Right renal pelvis (tissue), 4 donors: ENCODE measurements at places on chromosomes 13 and 19. TPM values are rescaled to one million over a fixed set of nuclear protein-coding genes. Genes with fewer than 3 reads are reported as not detected.

DNA sequence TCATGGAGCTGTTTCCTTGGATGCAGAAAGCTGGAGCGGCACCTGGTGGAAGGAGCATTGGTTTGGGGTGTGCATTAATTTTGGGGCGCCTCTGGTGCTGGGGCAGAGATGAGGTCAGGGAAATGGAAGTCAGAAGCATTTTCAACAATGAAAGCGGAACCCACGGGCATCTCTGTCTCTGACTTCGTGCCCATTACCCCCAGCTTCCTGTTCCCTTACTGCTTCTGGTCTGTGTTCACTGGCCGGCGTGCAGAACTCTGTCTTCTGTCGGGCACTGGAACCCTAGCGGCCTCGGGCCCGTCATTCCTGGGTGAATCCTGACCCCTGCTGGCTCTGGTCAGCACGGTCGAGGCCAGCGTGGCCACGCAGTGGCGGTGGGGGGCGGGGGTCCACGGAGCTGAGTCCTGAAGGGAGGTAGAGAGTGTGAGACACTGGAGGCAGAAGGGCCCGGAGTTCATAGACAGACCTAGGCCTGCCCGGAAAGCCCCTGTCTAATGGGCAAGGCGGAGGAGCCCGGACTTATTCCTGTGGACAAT, 7.9 kb upstream of the LINGO3 start:
- DNase-seq = no peak

GRCh38 chr19:38203197-38203596, 20.8 kb downstream of the DPF1 start:
- no peak for DNase-seq

- DNase-seq = no peak
These were observed 44.8 kb downstream of the FLT1 start for GRCh38 chr13:28449826-28450773.

WTIP gene
- polyA plus RNA-seq = 36.5 TPM

DNA sequence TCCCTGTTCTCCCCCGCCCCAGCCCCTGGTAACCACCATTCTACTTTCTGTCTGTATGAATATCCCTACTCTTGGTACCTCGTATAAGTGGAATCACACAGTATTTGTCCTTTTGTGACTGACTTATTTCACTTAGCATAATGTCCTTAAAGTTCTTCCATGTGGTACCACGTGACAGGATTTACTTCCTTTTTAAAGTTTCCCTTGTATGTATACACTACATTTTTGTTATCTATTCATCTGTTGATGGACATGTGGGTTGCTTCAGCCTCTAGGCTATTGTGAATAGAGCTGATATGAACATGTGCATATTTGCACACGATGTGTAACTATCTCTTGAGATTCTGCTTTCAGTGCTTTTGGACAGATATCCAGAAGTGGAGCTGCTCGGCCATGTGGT, 59.6 kb upstream of the GJB6 start:
- DNase-seq = no peak
